ENCODE measurements at places on chromosomes 2 and 18.

- DNase-seq = no peak
Measured at GRCh38 chr18:62612776-62613175, 90.0 kb downstream of the ZCCHC2 start.

GRCh38 chr2:10487081-10487740 is 39.1 kb upstream of the ODC1 start:
- no peak for DNase-seq

- no peak for DNase-seq
Measured at GRCh38 chr18:43279015-43279744, 1.9 kb upstream of the SYT4 start.

DNA sequence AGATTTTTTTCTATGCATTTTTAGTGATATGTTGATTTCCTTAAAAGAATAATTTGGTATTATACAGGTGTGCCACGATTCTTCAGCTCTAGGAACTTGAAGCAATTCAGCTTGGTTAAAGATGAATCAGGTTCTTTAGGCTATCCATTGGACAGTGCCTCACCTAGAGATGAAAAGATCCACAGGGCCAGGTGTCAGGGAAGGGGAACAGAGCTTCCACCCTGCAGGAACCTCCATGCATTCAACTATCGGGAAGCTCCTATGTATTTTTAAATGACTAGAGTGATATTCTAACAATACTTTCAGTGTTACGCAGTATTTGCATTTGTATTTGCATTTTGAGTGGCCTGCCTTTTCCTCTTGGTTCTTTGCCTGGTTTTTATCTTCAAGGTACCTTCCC is 40.2 kb downstream of the PKP4 start:
- DNase-seq = no peak

GRCh38 chr18:58263055-58263957 is 219.3 kb downstream of the NEDD4L start:
- DNase-seq = no peak

DNA sequence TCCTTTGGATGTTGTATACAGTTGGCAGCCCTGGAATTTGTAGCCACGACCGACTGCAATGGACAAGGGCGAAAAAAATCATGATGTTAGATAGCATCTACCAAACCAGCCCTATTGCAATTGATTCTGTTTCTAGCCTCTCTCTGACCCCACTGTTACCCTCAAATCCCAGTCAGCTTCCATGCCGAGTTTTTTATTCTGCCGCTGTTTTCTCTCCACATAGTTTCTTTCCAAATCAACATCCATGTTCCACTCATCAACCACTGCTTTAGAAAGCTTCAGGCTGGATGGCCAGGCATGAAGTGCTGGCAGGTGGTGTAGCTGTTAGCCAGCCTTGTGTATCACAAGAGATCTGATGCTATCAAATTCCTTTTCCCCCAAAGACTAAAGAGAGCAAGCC is 272.8 kb downstream of the FIGN start:
- no peak for DNase-seq

DNA sequence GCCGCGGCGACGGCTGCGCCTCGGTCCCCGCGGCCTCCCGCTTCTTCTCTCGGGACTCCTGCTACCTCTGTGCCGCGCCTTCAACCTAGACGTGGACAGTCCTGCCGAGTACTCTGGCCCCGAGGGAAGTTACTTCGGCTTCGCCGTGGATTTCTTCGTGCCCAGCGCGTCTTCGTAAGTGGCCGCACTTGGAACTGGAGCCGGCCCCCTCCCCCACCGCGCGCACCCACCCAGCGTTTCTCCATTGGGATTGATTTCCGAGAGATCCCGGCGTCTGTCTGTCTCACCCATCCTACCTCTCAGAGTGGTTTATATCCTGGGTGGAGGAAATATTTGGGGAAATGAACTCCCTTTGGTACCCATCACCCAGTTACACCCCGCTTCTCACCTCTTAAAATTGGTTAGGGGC is 498 bp downstream of the ITGAV start:
- DNase-seq = no peak

GRCh38 chr2:110099471-110100225 is 16.0 kb downstream of the MALL start:
- DNase-seq = no peak

DNA sequence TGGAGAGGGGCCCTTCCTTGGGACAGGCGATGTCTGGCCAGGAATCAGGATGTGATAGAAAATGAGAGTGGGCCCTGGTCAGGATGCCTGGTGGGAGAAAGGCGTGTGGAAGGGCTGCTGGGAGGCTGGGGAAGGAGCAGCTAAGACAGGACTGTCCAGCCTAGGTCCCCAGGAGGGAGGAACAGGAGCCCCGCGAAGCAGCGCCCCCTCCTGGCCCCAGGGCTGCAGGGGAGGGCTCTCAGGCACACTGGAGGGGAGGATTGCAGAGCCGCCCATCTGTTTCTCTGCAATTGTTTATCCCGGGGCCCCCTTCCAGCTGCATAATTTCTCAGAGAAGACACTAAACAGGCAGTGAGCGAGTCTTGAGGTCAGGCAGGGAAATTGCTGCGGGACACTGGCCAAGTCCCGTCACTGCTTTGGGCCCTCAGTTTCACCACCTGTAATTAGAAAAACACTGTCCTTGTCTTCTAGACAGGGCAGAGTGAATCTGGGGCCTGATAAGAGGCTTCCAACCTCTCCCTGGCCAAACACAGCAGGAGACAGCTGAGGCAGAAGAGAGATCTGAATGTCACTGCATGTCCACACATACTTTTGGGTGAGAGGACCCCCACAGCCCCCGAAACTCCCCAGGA is 3.9 kb upstream of the NPPC start:
- no peak for DNase-seq

DNA sequence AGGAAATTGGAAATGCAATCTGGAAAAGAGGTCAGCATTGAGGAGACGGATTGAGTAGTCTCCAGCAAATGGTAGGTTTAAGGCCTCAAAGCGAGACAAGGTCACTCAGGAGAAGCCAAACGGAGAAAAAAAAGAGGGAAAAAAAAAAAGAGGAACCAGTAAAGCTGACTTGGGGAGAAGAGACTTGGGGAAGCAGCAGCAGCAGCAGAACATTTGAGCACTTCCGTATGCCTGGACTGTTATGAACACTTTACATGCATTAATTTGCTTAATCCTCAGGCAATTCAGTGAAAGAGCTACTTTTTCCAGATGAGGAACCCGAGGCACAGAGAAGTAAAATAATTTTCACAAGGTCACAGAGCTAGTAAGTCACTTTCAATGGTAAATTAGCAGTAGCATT is 81.3 kb downstream of the OSBPL6 start:
- no peak for DNase-seq

GRCh38 chr2:183291436-183291835 is 167.2 kb downstream of the NUP35 start:
- no peak for DNase-seq

DNA sequence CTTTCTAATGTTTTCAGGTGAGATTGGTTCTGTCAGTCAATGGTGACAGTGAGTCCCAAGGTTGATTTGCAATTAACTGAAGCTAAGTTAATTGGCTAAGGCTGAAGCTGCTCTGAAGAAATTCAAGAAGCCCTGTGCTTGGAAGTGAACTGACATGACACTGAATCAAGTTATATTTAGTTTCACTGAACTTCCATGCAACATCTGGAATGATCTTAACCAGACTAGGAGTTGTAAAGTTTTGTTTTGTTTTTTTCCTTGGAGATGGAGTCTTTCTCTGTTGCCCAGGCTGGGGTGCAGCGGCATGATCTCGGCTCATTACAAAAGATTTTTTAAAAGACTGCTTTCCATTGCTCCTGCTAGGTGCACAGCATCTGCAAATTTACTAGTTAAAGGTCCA is 11.4 kb downstream of the SERPINB5 start:
- no peak for DNase-seq

DNA sequence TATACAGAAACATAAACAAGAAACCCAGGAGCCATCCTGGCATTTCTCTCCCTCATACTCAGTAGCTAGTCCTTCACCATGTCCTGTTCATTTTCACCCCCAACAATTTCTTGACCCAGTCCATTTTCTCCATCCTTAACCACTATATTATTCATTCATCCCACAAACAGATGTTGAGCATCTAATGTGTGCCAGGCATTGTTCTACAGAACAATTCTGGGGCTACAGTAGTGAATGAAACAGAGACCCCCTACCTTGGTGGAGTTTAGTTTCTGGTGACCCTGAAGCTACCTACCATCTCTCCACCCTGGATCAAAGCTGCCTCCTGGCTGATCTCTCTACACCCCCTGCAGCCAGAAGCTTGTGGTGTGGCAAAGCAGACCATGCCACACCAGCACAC is 27.5 kb upstream of the BZW1 start:
- no peak for DNase-seq

DNA sequence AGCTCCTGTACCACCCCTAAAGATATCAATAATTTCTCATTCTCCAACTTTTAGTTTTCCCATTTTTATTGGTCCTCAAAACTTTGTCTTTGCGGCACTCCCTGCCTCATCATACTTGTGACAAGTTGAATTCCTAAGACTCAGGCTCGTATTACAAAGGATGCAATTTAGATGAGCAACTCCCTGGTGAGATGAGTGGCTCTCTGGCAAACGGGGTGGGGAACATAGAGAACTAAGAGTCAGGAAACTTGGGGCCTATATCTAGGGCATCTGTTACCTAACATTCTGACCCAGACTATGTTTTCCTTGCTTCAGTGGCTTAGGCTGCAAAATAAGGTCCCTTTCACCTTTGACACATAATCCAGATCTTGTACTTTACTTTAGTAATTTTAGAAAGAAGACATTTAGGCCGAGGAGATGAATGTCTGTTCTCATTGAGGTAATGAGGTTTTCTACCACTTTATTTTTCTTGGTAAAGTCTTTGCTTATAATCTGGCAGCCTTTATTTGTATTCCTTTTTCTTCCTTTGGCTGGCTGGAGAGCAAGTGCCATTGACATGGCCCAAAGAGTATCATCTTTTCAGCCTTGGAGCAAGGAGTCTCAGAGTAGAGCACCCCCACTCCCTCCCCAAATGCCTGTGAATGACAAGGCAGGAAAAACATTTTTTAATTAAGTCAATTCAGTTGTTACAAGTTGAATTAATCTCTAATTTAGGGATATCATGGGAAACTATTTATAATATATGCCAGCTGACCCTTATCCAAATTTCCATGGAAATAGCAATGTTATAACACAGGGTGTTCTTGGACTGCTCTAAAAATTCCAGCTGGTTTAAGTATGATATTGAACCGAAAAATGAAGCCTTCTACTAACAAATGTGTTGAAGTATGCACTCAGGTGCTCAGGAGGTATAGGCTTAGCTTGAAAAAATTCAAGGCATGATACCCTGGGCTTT is 15.2 kb downstream of the TSPYL6 start:
- DNase-seq = no peak

- DNase-seq = no peak
Measured at GRCh38 chr18:48887905-48888772, 62.6 kb downstream of the SMAD7 start.

GRCh38 chr2:21233194-21233593 is 109.4 kb downstream of the TDRD15 start:
- no peak for DNase-seq

GRCh38 chr2:150971910-150972309 is 289.8 kb downstream of the RBM43 start:
- no peak for DNase-seq

DNA sequence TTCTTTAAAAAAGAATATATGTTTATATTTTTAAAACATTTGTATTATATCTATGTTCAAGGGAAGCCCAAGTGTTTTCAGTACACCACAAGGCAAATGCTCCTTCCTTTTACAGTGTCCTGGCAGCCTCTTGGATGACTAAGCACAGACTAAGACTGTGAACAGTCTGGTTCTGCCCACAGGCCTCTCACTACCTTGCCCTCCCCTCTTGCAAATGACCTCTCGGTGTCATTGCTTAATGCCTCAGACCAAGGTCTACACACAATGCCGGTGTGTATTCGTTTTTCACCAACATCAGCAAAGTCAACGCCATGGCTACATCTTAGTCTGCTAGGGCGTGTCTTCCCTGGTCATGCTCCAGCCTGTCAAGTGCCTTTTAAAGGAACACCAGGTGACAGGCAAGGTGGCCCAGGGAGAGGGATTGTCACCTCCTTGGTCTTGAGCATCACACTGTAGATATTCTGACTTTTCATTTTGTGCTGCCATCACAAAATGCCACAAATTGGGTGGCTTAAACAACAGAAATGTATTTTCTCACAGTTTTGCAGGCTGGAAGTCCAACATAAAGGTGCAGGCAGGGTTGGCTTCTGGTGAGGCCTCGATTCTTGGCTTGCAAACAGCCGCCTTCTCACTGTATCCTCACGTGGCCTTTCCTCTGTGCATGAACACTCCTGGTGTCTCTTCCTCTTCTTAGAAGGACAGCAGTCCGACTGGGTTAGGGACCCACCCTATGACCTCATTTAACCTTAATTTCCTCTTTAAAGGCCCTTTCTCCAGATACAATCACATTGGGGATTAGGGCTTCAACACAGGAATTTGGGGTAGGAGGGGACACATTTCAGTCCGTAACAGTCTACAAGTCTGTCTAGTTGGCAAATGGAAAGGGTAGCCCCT is 266.5 kb downstream of the KLHL29 start:
- no peak for DNase-seq

DNA sequence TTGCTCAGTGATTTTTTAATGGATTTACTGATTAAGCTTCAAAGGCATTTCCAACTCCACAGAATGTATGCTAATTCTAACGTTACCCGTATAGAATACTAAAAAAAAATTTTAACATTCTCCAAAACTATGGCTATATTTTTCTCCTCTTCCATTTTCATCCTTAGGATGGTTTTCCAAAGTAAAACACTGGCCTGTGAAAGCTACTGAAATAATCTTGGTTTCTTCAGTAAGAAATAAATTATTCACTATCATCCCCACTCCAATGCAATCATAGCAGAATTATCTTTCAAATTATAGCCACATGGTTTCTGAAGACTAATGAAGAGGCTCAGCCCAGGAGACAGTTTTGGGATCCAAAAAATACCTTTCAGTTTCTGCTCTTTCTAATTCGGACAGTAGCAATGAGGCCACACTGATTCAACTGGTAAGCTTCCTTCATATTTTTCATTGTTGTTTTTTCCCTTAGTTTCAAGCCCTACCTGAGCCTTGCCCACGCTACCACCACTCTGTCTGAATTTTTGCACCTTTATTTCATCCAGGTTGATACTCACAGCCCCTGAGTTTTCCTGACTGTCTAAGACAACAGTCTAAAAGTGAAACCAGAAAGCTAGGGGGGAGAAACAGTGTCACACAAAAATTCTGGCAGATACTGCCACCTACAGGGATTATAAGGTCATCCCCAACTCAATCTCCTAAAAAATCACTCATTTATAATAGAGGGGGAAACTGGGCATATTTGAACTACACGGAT is 887.9 kb downstream of the NRXN1 start:
- DNase-seq = no peak

DNA sequence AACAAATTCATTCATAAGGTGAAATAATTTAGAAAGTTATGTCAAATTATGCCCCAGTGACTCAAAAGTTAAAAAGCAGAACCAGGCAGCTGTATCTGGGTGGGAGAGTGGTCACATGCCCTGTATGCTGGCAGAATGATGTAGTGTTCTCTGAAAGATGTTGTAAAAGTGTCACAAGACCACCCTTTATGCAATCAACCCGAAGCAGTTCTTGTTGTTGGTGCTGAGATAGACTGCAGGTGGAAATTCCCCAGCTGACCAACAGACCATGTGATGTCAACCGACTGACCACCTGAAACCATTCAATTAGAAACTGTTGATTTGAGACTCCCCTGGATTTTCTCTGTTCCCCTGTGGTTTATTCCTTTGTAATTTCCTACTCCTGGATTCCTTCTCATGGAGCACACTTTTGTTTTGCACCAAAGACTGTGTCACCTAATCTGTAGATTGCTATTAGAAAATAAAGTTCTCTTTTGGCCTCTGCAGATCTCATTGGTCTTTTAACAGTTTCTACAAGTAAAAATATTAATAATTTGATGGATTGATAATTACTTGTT is 1341.3 kb upstream of the LRRTM1 start:
- no peak for DNase-seq

All from CD4-positive, alpha-beta T cell treated with Interleukin-17A for 4 hours (primary cell).